Glutamatergic neuron (in vitro differentiated cells): ENCODE measurements at places on chromosomes 5 and 9.

GRCh38 chr9:128124873-128125579 lies 2.5 kb downstream of the PTGES2 start:
- DNase-seq = peak; percentile 88

DNA sequence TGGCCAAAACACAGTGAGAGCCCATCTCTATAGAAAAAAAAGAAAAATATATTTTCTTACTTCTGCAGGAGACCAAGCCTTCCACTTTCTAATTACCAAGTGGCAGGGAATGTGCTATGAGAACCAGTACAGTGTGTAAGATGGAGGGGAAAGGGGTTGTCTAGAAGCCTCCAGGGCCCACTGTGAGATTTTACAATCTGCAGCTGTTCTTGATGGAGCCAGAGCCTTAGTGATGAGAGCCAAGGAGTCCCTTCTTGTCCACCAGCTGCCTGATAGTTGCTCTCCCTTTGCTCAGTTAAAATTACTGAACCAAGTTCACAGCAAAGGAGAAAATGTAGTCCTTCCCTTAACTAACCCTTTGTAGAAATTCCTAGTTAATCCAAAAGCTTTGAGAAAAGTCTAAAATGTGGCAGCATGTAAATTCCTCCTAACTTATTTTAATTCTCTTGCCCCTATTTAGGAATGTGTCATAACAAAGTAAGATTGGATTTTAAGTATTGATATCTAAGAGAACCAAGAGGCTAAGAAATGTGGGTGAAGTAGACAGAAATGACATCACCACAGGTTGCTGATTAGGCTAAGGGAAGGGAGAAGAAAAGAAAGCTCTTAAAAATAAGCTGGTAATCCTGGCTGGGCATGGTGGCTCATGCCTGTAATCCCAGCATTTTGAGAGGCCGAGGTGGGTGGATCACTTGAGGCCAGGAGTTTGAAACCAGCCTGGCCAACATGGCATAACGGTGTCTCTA lies 19.3 kb downstream of the SRP19 start:
- no peak for DNase-seq

- no peak for DNase-seq
Observed at GRCh38 chr5:501105-501830, 23.0 kb downstream of the SLC9A3 start.

- DNase-seq = no peak
Observed at GRCh38 chr5:117615226-117615625, 1040.6 kb upstream of the SEMA6A start.

GRCh38 chr5:138869763-138870500 lies 5.2 kb downstream of the LRRTM2 start:
- no peak for DNase-seq

DNA sequence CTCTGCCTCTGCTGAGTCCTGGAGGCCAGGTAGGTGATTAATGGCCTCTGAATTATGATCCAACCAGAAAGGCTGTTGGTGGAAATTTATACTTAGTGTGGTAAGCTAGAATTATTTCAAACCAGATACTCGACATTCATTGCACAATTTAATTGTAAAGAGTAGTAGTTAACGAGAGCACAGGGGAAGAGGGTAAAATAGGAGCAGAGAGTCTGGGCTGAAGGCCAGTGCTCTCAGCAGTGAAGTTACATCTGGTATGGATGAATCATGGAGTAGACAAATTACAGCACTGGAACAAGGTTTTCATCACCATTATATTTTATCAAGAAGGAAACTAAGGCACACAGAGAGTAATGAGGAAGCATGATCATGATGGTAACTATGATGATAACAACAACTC lies 92.5 kb downstream of the TLR4 start:
- no peak for DNase-seq

- no peak for DNase-seq
Observed at GRCh38 chr5:170747357-170747756, 36.2 kb upstream of the GABRP start.

- no peak for DNase-seq
Observed at GRCh38 chr5:132136906-132137305, 63.3 kb downstream of the CSF2 start.

DNA sequence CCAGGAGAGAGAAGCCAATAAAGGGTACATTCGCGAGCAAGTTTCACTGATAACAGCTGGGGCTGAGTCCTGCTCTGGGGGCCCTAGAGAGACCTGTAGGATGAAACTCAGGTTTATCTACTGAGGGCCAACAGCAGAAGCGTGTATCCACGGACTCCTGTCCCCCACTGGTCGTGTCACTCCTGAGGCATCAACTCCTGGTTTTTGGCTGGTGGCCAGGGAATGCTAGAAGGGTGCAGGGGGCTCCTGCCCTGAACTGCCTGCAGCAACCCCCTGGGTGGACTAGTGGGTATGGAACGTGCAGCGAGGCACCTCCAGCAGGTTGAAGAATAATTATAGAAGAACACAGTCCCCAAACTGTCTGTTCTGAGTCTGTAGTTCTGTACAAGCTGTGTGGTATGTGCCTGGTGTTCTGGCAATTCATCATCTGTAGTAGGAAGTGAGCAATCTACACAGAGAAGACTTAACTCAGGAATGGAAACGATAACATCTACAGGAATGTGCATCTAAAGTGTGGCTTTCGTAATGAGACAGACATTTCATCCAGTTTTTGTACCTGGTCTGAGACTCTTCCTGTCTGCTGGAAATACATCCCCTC lies 64.5 kb upstream of the GNA14 start:
- DNase-seq = no peak

GRCh38 chr5:58455066-58455465 lies 4.8 kb downstream of the PLK2 start:
- DNase-seq = no peak

DNA sequence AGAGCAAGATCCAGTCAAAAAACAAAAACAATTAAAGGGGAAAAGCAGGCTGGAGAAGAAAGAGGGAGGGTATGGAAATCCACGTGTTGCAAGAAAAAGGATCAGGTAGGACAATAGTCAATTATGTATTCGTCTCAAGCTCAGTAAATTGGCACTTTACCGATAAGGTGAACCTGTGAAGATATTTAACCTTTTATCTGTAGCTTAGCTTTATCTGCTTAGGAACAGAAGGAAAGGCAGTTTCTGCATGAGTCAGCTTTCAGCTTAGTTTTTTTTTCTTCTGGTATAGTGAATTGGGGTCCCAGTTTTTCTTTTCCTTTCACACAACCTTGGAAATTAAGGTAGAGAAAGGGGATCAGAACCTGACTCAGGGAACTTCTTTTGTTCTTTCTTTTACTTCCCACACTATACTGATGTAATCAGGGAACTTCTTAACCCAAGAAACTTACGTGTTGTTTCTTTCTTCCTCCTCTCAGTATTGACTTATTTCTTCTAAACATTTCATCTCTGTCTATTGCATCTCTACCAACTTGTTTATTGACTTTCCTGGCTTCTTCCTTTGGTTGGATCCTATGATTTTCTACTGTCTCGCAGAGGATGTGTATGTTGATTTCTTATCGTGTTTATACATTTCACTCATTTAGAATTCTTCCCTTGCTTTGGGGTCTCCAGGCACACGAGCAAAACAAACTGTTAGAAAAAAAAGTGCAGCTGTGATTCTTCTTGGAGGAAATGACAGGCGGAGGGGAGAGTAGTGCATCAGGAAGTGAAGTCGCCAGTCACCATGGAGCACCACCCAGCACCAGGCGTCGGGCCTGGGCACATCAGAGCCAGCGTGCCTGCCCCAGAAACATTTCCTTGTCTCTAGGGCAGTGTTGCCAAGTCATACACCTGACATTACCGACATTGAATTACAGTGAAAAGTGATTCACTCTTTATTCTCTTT lies 123.0 kb upstream of the LHFPL2 start:
- no peak for DNase-seq

GRCh38 chr5:178149199-178149932 lies 4.3 kb downstream of the NHP2 start:
- no peak for DNase-seq

GRCh38 chr5:14453481-14453880 lies 128.1 kb upstream of the OTULINL start:
- DNase-seq = no peak

DNA sequence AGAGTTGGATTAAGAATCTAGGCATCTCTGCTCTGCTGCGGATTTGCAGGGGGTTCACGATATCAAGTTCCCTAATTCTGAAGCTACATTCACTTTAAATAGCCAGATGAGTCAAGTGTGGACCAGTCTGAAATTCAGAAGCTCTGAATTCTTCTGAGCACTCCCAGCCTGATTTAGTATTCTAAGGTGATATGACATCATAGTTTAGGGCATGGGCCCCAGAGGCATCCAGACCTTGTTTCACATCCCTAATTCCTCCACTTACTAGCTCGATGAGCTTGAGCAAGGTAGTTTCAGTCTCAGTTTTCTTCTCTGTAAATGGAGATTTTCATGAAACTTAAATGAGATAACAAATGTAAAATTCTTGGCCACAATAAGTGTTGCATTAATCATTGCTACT lies 65.2 kb downstream of the TMEM167A start:
- DNase-seq = no peak

- DNase-seq = no peak
Observed at GRCh38 chr5:173020643-173021042, 35.5 kb upstream of the CREBRF start.

DNA sequence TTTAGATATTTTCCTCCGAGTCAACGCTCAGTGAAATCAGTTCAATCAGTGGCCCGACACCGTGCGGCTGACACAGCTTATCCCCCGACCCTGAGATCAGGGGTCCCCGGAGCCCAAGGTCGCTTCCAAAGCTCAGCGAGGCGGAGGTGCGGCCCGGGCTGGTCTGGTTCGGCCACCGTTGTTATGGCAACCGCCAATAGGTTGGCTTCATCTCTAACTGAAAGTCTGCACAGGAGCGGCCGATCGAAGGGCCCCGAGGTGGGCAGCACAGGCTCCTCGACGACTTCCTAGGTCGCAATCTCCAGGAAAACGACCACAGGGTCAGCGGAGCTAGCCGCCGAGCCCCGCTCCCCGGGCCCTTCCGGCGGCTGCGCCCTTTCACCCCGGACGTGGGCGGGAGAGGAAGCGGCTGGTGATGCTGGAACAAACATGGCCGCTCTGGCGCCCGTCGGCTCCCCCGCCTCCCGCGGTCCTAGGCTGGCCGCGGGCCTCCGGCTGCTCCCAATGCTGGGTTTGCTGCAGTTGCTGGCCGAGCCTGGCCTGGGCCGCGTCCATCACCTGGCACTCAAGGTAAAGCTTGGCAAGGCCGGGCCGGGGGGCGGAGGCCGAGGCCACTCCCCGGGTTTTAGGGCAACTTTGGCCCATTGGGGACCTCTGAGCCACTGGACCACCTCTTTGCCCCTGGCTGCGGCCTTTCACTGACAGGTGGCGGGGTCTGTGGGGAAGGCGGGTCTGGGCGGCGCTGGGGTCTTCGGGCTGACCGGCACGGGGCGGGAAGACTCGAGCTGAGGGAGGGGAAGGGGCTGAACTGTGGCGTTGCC lies at the start of gene GPR107:
GPR107 (plus strand) TSS at position 403 of the 821 bp plus-strand sequence; CDS start at position 430, 27 bp downstream.
- peak; percentile 86 for DNase-seq

- DNase-seq = no peak
Observed at GRCh38 chr9:134328841-134329575, 2.8 kb downstream of the RXRA start.

DNA sequence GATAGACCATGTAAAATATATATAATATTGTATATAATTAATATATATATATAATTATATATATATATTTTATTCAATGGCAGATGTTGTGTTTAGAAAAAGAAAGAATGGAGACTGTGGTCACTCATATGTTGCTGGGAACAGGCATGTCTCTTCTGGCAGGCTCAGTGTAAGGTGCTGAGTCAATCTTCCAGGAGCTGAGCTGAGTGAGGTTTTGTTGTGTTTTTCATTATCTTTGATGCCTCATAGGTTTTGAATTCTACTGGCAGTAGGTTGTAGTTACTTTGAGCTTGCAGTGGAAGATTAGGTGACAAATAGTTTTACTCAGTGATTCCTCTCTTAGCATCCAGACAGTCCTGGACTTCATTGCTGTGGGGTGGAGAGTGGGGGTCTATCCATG lies 561.3 kb downstream of the IRX1 start:
- DNase-seq = no peak

- DNase-seq = no peak
Observed at GRCh38 chr5:174313615-174314014, 268.1 kb downstream of the NSG2 start.

DNA sequence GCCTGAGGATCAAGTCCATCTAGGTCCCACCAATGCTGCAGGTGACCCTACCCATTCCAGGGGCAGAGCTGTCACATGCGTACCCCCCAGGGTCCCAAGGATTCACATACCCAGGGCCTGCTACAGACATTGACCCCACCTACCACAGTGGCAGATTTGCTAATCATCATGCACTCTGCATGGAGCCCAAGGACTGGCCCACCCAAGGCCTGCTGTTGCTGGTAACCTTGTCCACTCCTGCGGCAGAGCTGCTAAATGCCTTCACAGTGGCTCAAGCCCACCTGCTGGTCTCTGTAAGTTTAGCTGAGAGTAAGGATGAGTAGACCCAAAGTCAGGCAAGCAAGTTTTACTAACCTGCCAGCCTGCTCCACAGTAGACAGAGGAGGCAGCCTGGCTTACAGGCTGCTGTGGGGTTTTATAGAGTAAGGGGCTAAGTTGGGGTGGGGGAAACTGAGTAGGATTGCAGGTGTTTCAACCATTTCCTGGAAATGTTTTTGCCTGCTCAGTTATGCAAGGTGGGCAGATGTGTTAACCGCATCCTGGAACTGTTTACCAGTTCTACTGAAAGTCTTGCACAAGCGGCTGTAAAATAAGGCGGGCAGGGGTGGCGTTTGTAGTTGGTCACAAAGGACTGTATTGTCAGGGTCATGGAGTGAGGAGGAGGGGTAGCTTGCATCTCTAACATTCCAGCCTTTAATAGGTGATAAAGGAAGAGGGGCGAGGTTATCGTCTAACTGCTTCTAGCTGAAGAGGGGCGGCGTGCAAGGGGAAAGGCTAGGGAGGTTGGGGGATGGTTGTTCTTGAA lies 2163.5 kb upstream of the WWC1 start:
- DNase-seq = no peak

- DNase-seq = no peak
Observed at GRCh38 chr5:137708796-137709559, 26.9 kb downstream of the KLHL3 start.

- no peak for DNase-seq
Observed at GRCh38 chr5:175246889-175247520, 197.0 kb downstream of the DRD1 start.

DNA sequence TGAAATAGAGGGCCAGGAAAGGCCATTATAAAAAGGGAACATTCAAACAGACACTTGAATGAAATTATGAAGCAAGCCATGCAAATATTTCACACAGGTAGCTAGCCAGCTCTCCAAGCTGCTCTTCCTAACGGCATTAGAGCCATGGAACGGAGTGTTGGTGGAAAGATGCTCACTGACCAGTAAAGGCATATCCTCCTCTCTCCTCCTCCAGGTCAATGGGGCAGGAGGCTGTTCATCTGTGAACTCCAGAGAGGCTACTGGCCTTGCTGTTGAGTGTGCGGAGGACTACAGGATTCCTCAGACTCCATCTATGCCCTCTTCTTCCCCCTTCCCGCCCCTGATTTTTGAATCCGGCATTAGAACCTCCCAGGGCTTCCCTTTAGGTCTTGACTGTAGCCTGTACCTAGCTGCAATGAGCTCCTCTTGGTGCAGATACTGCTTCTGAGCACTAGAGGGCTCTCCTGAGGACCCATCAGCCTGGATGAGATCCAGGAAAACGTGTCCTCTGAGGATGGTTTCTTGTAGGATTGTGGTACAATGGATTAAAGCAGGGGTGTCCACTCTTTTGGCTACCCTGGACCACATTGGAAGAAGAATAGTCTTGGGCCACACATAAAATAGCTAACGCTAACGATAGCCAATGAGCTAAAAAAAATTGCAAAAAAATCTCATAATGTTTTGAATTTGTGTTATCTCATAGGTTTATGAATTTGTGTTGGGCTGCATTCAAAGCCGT lies 162.2 kb downstream of the SREK1 start:
- DNase-seq = peak; percentile 60
